ENCODE measurements at places on chromosomes 11 and 22.

DNA sequence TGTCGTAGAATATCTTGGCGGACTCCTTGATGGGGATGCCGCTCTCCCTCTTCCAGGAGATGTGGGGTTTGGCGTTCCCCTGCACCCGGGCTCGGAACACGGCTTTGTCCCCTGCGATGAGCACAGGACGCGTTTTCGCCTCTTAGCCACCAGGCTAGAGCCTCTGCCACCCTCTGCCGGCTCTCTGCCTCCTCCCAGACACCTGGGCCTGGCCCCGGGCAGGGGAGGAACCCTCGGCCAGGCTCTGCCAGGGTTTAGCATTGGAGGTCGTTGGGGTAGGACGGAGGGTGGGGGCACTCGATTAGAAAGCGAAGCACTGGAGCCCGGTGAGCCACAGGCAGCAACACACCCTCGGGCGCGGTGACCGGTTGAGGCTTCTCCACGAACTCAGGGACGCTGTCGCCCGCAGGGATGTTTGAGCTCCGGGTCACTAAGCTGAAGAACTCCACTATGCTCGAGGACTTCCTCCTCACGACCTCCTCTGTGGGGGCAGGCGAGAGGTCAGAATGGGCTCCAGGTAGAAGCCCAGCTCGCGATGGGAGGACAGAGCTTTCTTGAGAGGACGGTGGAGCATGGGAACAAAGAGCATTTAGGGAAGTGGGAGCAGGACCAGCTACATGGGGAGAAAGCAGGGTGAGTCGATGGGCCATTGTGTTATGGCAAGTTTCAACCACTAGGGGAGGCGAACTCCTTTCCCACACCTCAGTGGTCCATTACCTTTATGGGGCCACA, 4.3 kb downstream of the IGSF22 start:
- DNase-seq, result peak; percentile 22

GRCh38 chr11:985406-985805, 51.1 kb downstream of the MUC6 start:
- DNase-seq, result no peak

DNA sequence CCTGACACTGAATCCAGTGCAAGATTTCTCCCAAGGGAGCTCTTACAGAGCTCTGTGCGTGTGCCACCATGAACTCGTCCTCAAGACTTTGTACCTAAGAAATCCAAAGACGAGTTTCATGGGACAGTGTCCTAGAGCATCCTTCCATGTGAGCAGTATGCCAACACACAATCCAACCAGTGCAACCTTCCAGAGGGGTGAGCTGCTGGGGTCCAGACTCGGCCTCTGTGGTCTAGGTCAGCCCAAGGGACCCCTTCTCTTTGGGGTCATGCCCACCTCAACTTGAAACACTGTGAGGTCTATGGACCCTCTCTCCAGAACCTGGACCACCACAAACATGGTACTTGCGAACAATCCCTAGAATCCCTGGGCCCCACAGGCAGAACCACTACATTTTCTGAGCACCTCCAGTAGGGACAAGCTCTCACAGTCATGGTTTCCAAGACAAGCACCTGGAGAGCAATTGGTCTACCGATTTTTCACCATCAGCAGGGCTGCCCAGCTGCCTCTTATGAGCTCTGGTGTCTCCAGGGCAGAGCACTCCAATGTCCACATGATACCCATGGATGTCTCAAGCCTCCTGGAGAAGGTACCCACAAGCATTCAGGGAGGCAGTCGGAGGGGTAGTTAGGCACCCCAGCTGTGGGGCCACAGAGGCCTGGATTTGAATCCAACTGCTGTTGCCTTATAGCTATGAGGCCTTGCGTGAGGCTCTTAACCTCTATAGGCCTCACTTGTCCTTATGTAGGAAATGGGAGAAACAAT, 7.7 kb downstream of the CHST1 start:
- no peak for DNase-seq

DNA sequence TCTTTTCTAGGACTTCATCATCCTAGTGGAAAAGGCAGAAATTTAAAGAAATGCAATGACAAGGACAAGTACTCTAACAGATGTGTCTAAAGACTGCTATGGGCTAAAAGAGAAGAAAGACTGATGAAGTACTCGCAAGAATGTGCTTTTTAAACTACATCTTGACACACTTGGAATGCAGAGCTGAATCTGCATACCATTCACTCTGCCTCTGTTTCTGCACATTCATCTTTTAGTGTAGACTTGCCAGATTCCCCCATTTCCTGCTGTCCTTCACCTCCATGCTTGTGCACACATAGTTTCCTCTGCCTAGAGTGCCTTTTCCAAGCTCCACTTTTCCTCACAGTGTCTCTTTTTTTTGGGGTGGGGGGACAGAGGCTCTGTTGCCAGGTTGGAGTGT, 239.0 kb upstream of the CCDC179 start:
- no peak for DNase-seq
